Stimulated activated CD8-positive, alpha-beta memory T cell treated with anti-CD3 and anti-CD28 coated beads, Interleukin-2, amount 100 ng/mL, for 1 hour (primary cell): ENCODE measurements at places on chromosomes 11 and 22.
A peak's percentile ranks its signal among the peaks of the same experiment; 100 is the strongest.

DNA sequence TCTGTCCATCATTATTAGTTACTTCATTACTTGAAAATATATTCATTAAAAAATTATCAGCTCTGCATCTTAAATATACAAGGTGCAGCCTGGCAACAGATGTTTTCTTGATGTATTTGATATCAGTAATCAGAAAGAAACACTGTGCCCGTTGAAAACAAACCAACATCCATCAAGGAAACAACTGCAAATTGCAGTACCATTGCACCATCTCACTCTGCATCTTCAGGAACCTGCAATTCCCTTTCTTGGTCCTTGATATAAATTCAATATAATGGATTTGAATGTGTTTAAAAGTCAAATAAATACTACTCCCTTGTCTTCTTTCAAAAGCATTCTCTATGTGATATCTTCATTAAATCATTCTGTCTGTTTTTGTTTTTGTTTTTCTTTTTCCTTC is 1131.2 kb downstream of the FAM181B start:
- no peak for DNase-seq

DNA sequence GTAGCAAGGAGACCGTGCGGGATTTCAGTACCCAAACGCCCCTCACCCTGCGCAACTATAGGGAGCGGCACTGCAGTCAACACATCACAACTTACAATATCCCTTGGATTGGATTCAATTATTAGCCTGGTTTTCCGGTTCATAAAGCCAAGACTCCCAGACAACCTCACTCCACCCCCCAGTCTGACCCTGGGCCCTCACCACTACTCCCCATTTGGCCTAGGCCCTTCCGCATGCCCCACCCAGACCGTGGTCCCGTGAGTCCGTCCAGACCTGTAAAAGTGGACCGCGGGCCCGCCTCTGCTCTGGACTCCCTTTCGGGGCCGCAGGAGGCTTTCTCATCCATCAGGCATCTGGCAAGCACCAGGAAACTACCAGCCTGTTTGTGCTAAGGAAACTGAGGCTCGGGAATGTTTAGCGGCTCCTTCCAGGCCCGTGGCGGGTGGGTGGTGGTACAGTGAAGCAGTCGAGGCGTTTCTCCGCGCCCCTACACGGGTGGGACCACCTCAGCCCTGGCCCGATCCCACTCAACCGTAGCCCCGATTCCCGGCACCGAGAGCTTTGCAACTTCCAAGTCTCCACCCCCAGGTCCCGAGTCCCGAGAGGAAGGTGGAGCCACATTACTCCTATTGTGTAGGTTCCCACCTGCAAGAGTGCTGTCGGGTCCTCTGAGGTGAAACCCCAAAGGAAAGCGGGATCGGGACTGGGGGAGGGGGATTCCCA is 679 bp upstream of the DPP3 start:
- DNase-seq, result no peak

DNA sequence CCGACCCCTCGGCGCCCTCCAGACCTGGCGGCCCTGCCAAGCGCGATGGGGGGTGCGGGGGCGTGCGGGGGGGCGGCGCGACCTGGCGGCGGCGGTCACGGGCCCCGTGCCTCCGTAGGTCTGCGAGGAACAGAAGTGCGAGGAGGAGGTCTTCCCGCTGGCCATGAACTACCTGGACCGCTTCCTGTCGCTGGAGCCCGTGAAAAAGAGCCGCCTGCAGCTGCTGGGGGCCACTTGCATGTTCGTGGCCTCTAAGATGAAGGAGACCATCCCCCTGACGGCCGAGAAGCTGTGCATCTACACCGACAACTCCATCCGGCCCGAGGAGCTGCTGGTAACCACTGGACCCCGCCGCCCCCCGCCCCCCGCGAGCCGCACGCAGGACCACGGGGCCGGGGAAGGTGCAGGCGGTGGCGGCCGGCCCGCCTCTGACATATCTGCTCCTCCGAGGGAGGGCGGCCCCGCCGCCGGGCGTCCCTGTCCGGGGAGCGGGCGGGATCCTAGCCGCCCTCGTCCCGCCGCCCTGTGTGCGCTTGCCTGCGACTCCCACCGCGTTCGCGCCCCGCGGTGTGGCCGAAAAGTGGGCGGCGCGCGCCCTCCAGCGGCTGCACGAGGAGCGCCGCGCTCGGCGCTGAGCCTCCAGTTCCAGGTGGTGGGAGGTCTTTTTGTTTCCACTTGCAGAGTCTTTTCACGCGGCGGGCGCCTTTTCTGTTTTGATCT is 2.1 kb downstream of the CCND1 start:
- DNase-seq, result peak; percentile 61

DNA sequence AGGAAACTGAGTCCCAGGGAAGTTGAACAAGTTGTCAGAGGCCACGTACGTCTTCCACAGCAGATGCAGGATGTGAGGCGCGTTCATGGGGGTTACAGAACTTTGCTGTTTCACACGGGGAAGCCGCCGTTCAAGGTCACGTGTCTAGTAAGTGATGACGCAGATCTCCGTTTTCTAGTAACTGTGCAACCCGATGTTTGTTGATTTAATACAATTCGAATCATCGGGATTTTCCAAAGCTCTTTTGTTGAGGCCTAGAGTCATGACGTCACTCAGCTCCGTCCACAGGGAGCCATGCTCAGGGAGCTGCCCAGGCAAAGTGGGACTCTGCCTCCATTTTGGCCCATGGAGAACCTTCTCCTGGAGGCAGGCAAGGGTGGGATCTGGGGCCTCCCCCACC is 1121.8 kb downstream of the TBC1D22A start:
- no peak for DNase-seq

- DNase-seq, result no peak
Measured at GRCh38 chr22:26897384-26897783, 240.0 kb downstream of the MIAT start.

DNA sequence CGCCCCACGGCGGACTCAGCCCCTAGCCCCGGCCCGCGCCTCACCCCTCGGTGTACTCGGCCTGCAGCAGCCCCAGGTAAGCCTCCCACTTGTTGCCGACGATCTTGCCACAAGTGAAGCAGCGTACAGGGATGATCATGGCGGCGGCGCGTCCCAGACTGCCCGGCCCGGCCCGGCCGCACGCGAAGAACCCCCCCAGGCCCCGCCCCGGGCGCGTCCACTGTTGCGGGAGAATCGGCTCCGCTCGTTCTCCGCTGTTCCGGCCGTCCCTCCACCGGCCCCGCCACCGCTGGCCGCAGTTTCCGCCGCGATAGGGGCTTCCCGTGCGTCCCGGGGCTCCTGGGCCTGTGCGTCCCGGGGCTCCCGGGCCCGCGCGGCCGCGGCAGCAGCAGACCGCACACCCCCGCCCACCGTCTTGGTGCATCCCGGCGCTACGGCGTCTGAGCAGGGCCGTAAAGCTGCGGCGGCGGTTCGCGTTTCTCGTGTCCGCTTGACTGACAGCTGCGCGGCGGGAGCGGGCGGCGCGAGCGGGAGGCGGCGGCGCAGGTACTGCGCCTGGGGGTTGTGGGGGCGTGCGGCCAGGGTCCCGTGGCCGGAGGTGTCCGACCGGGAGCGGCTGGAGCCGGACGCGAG is at the start of the genes POLR2L and TSPAN4:
POLR2L (minus strand) TSS at position 160 of the 633 bp plus-strand sequence; CDS start at position 139, 21 bp downstream.
TSPAN4 (plus strand) TSS at position 483 of the 633 bp plus-strand sequence. CDS start 7,453 bp downstream, outside the sequence.
- peak; percentile 79 for DNase-seq

GRCh38 chr22:44392446-44392921 is 79.7 kb upstream of the SHISAL1 start:
- DNase-seq, result no peak

DNA sequence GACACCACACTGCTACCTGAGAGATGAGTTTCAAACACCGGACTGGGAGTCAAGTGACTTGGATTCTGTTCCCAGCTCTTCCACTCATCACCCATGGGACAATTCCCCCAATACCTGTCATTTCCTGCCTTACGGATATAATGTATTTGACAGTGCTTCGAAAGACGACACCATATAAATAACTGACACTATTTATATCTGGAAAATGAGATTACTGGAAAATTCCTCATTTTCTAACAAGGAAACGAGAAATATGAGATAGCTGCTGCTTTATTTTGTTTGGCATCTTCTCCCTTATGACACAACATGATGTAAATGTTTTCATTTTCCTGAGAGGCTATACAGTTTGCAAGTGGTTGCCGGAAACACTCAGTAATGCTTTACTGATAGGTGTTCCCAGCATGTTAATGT is 8.6 kb downstream of the HSCB start:
- DNase-seq, result no peak

GRCh38 chr11:43905813-43906241 is 25.2 kb downstream of the ALKBH3 start:
- no peak for DNase-seq

- DNase-seq, result no peak
Measured at GRCh38 chr11:8098879-8099278, 17.9 kb downstream of the TUB start.

- no peak for DNase-seq
Measured at GRCh38 chr11:116906479-116906878, 69.1 kb upstream of the APOA1 start.

- DNase-seq, result no peak
Measured at GRCh38 chr22:24937114-24937513, 9.4 kb downstream of the LHFPL7 start.

DNA sequence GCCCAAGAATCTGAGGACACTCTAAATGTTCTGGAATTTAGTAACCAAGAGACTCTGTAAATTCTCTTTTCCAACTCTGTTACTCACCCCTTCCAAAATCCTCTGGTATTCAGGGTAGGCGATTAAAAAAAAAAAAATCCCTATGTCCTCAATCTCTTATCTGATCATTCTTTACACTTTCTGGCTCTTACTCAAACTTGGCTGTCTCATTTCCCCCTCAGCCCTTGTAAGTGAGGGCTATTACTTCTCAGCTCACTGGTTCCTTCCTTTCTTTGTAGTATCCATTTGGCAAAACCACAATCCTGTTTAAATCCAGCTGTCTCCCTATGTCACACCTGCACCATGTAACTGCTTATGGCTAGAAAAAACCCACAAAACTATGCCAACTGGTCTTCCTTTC is 12.7 kb upstream of the MSANTD2 start:
- no peak for DNase-seq

DNA sequence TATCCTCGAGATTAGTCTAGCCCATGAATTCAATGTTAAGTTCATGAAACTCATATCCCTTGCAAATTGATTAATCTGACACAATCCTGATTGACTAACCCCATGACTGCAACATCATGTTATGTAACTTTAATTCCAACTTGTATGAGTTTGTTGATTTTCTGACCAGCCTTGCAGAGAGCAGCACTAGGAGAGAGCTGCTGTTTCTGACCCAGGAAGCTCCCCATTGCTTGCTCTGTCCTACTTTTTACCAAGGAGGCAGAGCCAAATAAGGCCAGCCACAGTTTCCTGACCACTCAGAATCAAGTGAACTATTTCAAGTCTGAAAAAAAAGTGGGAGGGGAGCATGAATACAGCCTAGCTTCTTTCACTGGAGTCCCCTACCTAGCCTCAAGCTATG is 13.2 kb downstream of the MPZL3 start:
- DNase-seq, result no peak

- DNase-seq, result no peak
Measured at GRCh38 chr11:78080084-78080817, 589 bp upstream of the NDUFC2 start.

DNA sequence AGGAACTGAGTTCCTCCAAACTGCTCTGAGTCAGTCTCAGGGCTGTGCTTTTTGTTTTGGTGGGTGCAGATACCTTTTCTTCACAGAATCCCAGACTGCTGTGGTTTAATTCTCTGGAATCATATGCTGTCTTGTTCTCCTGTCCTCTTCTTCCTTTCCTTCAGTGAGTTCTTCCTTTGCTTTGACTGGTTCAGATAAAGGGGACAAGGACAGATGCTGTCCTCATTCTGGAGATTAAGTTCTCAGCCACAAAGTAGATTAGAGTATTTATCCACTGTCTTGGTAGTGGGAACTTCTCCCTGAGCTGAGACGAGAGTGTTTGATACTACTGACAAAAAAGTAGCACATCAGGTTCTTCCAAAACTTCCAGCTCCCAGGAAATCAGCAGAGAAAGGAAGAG is 13.3 kb downstream of the ZDHHC5 start:
- DNase-seq, result no peak

DNA sequence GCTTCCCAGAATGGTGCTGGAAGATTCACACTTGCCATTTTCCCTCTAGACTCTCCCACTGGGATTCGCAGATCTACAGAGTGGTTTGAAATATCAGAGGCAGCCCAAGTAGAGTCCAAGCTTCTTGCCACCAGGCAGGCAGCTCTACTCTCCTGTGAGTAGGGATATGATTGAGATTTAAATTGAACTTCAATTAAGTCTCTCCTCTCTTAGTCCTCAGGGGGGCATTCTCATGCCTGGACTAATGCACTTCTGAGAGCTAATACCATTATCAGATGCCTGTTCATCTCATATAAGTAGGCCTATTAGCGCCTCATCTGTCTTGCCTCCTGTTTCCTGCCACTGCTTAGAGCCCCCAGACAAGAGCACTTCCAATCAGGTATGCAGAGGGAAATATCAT is 25.5 kb upstream of the AMPD3 start:
- DNase-seq, result no peak

GRCh38 chr22:48660790-48661740 is 1166.6 kb downstream of the BRD1 start:
- no peak for DNase-seq

DNA sequence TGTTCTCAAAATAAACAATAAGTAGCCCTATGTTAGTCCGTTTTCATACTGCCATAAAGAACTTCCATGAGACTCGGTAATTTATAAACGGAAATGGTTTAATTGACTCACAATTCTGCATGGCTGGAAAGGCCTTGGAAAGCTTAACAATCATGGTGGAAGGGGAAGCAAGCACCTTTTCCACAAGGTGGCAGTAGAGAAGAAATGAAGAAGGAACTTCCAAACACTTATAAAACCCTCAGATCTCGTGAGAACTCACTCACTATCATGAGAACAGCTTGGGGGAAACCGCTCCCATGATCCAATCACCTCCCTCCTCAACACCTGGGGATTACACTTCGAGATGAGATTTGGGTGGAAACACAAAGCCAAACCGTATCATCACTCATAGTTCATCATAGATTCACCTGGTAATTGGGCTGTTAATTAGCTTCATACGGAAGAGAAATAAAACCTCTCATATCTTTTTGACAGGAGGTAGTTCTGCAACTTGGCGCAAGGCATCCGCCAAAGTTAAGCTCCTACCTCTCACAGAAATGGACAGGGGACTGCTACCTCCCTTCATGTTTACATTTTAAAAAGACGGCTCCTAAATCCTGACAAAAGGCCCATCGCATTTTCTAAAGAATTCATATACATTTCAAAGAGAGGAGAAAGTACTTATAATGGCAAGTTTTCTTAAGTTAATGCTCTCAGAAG is 49.0 kb downstream of the MUC15 start:
- DNase-seq, result no peak

- no peak for DNase-seq
Measured at GRCh38 chr22:27093422-27093821, 436.0 kb downstream of the MIAT start.

- no peak for DNase-seq
Measured at GRCh38 chr11:46281371-46281831, 3.9 kb downstream of the CREB3L1 start.

- no peak for DNase-seq
Measured at GRCh38 chr11:115185507-115185906, 318.7 kb downstream of the CADM1 start.

DNA sequence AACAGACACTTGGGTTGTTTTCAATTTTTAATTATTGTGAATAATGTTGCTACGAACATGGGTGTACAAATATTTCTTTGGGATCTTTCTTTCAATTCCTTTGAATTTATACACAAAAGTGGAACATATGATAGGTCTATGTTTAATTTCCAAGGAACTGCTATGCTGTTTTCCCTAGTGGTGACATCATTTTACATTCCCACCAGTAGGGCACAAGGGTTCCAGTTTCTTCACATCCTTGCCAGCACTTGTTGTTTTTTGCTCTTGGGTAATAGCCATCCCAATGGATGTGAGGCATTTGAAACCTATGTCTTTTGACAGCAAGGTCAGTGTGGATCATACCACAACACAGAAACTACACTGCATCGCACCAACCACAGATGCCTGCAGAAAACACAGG is 41.8 kb upstream of the SCN3B start:
- DNase-seq, result no peak
